HepG2 (cell line): ENCODE measurements at places on chromosomes 1 and 21. TPM values are rescaled to one million over a fixed set of nuclear protein-coding genes. Genes with fewer than 3 reads are reported as not detected.

DNA sequence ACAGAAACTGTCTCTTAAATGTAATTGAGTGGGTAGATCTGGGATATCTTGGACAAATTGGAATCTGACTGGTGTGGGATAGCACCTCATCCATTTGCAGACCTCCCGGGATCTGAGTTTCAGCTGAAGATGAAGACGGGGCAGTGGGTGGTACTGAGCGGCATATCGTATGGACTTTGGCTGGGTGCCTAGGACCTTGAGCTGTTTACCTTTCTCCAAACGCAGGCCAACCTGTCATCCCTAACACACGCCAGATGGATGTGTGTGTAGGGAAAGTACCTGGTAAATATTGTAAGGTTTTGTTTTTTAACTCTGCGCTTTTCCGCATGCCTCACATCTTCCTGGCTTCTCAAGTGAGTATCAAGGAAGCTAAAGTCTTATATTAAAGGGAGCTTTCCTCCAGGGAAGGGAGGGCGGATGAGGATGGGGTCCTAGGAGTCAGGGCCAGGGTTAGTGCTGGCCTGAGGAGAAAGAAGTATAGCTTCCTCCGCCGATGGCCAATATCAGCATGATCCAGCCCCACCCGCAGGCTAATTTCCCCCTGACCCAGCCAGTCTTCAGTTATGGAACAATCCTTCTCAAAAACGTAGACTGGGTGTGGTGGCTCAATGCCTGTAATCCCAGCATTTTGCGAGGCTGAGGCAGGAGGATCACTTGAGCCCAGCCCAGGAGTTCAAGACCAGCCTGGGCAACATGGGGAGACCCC lies 26.2 kb downstream of the ATP8B2 start:
- peak; percentile 63 for DNase-seq

DNA sequence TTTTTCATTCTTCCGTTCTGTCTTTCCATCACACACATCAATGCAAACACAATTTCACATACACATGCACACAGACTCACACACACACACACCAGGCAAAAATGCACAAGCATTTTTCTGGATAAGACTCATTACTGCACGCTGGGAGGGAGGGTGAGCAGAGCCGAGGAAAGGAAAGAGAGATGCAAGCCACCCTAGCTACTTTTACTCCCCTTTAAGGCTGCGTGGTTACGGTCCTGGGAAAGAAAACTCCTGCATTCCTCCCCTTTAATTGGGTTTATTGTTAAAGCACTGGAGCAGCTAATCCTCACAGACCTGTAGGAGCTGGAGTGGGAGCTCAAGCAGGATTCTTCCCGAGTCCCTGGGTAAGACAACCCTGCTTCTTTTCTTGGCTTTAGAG lies at the start of gene CAMK1G:
Gene CAMK1G (plus strand): TSS at position 307 of the 400 bp plus-strand sequence. CDS start 11,270 bp downstream, outside the sequence.
- DNase-seq = no peak

The TDRKH gene
- total RNA-seq = 5.4 and 5.6 TPM in 2 replicates

DNA sequence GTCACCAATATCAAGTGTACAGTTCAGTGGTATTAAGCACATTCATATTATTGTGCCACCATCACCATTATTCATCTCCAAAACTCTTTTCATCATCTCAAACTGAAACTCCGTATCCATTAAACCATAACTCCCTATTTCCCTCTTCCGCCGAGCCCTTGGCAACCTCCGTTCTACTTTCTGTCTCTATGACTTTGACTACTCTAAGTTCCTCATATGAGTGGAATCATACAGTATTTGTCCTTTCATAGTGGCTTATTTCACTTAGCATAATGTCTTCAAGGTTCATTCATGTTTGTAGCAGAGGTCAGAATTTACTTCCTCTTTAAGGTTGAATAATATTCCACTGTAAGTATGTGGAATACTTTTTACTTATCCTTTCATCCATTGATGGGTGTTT lies 21.7 kb downstream of the SELP start:
- DNase-seq = no peak

- DNase-seq = no peak
These were observed 102.2 kb downstream of the NTMT2 start for GRCh38 chr1:170247751-170248521.

DNA sequence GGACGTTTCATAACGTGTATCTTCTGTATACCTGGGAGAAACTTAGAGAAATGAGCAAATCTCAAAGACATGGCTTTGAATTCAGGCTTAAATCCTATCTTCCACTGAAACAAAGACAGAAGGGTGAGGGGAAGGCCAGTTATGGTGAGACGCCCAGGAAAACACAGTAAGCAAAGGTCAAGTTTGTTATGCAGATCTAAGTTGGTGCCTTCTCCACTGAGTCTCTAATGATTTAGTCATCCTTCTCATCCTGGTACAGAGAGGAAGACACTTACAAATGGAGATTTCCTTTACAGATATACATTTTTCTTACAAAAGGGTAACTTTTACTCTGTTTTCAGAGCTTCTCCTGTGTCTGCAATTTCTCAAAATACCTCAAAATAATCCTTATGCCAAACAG lies 64.4 kb downstream of the MAP3K7CL start:
- DNase-seq = peak; percentile 25

The CFAP45 gene
- not detected in 2 replicates for total RNA-seq

The HOOK1 gene
- 24.2 and 48.0 TPM in 2 replicates for total RNA-seq

GRCh38 chr21:27578741-27579265 lies 611.9 kb upstream of the ADAMTS5 start:
- DNase-seq = no peak

GRCh38 chr1:30889511-30889910 lies 19.0 kb downstream of the SDC3 start:
- no peak for DNase-seq

The DEPDC1 gene
- 20.2 and 28.0 TPM in 2 replicates for total RNA-seq
